Occipital lobe (tissue), 3 donors: ENCODE measurements at places on chromosomes 5 and 9.
A peak's percentile ranks its signal among the peaks of the same experiment; 100 is the strongest.

GRCh38 chr5:122463221-122463620, 151.2 kb downstream of the SNCAIP start:
- DNase-seq: no peak

GRCh38 chr5:90169078-90169477, 240.5 kb downstream of the CETN3 start:
- no peak for DNase-seq

GRCh38 chr5:34459908-34460307, 196.2 kb upstream of the RAI14 start:
- no peak for DNase-seq

DNA sequence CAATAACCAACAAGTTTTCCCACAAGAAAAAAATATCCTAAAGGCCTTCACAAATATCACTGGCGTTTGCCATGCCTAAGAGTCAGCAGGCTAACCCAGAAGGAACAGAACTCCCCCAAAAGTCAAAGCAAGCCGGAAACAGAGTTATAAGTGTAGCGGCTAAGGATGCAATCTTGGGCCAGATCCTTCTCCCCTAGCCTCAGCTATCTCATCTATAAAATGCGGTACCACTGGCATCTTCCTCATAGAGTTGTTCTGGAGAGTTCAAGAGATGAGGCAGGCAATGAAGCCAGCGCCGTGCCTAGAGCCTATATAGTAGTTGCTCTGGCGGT, 632 bp downstream of the DPM2 start:
- no peak for DNase-seq

DNA sequence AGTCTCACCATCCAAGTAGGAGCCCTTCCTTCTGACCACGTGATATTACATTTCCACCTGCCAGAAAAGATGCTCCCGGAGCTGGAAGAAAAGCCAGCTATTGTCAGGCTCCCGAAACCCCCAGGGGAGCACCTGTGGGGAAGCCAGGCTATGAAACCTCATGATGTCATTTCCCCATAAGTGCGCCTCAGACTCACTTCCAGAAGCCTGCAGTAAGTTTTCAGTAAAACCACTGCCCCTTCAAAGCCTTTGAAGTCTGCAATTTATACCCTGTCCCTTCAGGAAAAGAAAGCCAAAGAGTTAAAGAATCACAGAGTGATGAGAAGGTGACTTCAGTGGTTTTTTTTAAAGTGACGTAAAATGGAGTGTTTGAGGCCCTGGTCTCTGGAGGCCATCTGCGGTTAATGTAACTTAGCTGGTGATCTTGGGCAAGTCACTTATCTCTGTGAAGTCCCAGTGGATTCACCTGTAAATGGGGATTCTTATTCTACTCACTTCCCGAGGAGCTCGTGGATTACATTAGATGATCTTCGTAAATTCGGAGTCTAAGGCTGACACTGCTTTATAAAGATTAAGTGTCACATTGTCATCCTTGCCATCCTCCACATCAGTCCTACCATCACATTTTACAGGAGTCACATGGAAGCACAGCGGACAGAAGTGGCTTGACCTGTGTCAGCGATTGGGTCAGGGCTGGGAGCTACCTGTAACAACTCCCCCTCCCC, 2.6 kb upstream of the SEMA6A start:
- no peak for DNase-seq

DNA sequence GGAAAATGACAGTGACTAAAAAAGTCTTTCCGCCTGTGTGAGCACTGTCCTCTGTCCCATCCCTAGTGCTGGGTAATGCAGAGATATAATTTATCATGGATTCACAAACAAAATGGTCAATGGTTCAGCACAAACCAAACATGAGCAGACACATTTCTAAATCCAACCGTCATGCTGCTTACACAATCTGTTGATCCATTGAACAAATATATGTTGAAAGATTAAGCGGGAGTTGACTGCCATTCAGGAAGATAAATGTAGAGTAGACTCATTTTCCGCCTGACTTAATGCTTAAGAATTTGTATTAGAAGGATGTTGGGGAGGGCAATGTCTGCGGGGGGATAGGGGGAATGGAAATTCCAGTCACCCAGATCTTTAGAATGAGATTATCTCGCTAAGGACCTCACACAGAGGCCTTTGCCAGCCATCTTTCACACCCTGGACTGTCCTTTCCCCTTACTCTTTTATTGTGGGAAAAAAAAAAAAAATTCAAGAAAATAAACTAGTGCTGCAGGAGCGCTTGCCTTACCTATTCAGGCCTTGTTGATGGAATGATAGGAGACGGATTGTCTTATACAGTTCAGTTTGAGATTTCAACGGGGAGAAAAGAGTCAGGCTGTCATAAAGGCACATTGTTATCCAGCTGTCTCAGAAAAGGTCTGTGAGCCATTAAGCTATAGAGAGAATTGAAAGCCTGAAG, 153.7 kb downstream of the TLE1 start:
- DNase-seq: no peak

DNA sequence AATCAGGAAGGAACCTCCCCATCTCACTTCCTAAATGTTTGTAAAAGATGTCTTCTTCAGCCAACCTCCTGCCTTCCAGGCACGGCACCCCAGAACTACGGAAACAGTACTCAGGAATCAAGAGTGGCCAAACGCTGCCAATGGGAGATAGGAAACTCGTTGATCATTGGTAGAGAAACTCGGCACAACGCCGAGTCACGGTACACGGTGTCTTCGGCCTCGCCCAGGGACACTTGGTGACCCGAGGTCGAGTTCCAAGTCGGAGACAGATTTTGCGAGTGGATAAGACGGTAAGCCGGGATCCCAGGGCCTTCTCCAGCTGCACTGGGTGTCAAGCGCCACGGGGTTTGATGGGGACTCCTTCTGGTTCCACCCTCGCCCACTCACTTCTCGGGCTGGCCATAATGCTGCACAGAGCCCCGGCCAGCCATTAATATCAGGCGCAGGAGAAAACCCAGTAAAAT, 343 bp downstream of the KIAA0825 start:
- peak; percentile 65 for DNase-seq

DNA sequence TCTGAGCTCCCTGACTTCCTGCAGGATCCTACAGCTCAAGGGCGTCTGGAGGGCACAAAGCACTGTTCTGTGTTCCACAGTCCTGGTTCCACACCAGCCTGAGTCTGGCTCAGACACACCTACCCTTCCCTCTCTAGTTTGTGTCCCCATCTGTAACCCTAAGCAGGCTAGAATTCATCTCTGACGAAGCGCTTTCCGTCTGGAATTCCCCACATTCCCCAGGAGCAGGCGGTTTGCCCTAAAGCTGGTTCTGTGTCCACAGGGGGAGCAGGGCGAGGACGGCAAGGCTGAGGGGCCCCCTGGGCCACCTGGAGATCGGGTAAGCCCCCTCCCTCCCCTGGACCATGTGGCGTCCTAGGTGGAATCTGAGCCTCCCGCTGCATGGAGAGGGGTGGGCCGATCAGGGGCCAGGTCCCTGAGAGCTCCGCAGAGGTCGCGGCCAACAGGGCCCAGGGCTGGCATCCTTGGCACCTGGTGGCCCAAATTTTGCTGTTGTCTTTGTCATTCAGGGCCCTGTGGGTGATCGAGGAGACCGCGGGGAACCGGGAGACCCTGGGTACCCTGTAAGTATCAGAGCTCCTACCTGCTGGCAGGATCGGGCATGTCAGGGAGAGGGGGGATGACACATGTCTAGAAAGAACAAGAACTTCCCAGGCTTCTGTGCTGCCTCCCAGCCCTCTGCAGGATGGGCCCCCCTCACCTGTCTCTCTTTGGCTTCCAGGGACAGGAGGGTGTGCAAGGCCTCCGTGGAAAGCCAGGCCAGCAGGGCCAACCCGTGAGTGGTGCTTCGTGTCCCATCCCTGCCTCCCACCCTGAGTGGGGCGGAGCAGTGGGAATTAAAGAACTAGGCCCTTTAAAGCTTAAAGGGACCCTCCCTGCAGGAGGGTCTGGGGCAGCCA, 34.5 kb upstream of the ORM1 start:
- DNase-seq: no peak
